ENCODE measurements at places on chromosomes 12 and 14.

- DNase-seq, result no peak
These were observed 21.9 kb downstream of the TDP1 start for GRCh38 chr14:89977668-89978067.

- DNase-seq, result no peak
These were observed 74.3 kb upstream of the ST8SIA1 start for GRCh38 chr12:22408610-22409376.

DNA sequence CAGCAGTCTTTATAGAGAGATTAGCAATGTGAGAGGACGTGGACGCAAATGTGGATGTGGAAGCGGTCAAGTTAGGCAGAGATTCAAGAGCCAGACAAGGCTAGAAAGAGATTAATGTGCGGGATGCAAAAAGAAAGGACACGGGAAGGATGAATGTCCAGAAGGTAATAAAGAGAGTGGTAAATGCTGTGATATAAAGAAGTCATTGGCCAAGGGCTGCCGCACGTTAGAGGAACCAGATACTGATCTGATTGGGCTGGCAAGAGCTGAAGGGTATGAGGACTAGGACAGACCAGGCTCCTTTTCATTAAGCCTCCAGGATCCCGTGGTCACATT, 59.5 kb downstream of the DHRS2 start:
- no peak for DNase-seq

DNA sequence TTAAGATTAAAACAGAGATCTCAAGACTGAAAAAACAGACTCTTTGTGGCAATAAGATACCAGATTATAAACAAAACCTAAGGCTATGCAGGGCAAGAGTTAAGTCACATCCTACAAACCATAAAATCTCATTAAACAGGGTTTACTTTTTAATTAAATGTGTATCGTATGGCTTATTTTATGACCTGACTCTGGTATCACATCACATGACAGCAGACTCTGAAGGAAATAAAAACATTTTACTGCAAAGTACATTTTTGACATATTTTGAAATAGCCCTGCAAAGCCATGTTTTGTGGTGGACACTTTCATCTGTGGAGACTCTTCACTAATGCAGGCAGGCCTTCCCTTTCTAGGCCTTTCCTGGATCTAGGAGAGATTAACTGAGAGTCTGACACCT, 327.6 kb upstream of the CLEC14A start:
- DNase-seq, result no peak

DNA sequence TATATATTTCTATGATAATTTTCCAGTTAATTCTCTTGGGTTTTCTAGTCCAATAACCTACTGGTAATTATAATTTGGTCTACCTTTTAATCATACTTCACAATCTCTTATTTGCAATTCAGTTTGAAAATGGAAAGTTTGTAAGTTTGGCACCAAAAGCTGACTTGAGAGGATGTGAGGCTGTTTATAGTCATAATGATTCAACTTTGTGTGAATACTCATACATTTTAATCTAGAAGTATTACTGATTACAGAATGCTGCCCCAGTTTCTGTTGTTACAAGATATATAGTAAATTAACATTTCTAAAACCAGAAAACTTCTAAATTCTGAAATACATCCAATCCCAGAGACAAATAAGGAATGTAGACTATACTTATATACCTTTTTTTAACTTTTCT, 158.2 kb downstream of the SLC38A4 start:
- DNase-seq, result no peak

Measured in gastrocnemius medialis (tissue), 4 donors.